ENCODE measurements at places on chromosomes 5 and 9.

DNA sequence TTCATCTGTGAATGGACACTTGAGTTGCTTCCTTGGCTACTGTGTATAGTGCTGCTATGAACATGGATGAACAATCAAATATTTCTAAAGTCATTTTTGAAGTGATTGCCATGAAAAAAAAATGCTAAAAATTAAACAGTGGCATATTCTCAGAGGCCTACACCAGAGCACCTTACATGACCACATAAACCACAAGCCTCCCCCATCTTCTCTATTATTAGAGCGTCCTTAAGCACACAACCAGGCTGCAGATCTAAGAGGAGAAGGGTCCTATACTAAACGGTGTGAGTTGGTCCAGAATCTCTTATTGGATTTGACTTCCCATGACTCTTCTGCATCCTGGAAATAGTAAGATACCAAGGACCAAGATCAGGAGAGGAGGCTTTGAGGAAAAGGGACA, 34.3 kb downstream of the PCA3 start:
- DNase-seq = no peak

DNA sequence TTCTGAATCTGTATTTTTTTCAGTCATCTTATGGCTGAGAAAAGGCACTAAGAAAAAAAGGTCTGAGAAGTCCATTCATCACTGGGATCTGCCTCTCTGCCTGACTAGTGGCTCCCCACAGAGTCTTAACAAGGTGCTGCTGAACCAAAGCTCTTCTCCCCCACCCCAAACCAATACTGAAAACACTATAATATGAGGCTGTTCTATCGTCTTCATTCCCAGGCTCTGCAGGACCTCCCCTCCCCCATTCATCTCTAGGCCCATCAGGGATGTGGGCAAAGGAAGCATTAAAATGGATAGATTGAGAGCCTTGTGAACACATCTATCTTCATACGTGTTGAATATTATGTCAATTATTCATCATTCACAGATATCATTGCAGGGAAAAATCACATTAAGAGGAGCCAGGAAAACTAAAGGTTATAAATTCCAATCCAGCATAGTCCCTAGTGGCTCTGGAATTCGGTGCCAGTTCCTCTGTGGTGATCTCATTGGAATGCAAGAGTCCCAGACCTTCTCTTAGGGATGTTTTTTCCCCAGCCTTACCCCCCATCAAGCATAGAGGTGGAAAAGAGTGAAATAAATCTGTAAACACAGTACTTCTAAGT, 44.3 kb upstream of the GPR151 start:
- DNase-seq = no peak

- no peak for DNase-seq
Observed at GRCh38 chr5:68290260-68290674, 74.7 kb downstream of the PIK3R1 start.

- no peak for DNase-seq
Observed at GRCh38 chr9:114112325-114112724, 13.2 kb upstream of the KIF12 start.

DNA sequence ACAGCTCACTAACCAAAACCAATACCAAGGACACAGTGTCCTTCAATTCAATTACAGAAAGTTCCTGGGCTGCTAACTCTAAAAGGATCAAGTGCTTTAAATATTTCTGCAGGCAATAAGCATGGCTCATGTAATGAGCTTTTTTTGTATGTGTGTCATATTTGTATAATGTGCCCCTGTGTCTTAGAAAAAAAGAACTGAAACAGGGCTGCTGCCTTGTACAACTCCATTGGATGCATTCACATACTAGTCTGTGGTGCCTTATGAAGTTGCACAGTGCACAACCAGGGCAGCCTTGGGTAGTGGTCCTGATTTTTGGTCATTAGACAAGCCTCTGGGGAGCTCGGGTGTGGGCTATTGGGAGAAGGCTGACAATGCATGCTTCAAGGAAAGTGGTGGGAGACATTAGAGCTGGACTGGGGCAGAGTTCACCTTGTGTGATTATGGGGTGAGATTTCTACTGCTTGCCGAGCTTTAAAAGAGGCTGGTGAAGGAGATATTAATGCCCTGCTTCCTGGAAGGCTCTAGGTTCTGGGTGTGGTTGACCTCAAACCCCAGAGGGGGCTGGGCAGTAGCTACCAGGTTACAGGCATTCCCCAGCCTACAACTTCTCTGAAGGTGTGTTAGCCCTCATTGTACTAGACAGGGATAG, 3.6 kb upstream of the CPEB4 start:
- DNase-seq = peak; percentile 29

DNA sequence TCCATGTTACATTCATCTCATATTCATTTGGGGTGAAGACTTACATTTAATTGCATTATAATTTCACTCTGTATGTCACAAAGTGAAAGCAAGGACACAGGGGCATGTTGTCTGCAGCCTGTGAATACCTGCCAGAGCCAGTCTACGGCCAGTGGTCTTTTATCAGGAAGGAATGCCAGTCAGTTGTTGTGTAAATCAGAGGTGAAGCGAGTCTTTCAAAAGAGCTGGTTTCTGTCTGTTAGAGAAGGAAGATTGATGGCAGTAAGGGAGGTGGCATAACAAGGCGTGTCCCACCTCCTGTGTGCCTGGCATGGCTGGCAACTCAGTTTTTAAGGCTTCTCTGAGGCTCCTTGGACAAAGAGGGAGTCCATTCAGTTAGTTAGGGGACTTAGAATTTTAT, 18.1 kb upstream of the SYK start:
- DNase-seq = no peak

DNA sequence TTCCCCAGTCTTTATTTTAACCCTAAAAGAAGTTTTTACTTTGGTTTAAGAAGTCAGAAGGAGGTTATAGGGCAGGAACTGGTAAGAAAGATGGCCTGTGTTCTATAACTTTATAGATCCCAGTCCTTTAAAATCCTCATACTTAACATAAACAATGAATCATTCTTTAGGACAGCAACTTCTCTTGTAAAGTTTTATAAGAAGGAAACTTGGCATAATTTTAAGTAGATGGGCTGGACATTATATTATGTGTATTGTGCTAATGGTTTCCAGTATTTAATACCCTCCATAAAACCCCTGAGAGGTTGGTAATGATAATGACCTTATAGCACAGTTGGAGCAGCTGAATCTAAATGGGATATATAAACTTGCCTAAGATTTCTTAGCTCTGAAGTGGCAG, 247.2 kb downstream of the FAM170A start:
- DNase-seq = no peak

GRCh38 chr5:65041296-65042158, 272.8 kb downstream of the CWC27 start:
- DNase-seq = no peak

GRCh38 chr5:97628031-97628430, 445.0 kb upstream of the RIOK2 start:
- no peak for DNase-seq

GRCh38 chr9:78777747-78778146, 480.8 kb downstream of the PSAT1 start:
- no peak for DNase-seq

DNA sequence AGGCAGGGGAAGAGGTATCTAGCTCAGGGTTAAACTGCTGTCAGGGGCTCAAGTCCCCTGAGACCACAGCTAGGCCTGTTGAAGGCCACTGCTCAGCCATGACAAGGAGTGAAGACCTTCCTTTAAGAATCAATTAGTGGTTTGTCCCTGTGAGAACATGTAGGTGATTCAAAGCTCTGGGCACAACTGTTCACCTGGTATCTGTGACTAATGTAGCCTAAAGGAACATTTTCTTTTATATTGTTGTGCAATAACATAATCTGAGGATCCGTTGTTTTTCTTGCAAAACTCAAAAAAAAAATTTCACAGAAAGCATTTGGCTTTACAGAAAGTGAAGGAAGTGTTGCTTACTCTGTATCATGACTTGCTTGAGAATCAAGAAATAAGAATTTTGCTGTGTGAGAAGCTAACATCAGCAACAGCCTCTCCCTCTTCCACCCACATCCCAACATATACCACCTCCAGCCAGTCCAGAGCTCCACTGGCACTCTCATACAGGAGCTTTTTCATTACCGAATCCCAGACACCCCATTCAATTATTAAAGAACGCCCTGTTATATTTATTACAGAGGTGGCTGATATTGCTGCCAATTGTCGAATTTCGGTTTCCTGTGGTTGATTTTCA, 807.0 kb downstream of the TLE4 start:
- no peak for DNase-seq

DNA sequence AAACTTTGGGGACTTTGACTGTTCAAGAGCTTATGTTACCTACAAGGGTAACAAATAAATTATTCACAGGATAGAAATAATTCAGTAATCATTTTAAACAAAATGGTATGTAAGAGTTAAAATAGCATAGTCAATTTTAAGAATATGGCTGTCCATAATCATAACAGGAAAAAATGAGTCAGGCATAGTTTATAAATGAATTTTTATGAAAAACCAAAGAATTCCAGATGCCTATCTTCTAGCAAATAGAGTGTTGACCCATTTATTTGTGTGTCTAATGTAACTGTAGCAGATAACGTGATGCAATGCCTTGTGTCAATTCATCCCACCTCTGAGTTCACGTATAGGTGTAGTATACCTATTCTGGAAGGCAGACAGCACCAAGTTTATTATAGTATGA, 169.7 kb upstream of the CDH9 start:
- no peak for DNase-seq

GRCh38 chr5:66113160-66113559, 30.9 kb upstream of the SREK1 start:
- DNase-seq = no peak

- no peak for DNase-seq
Observed at GRCh38 chr9:1647776-1648175, 367.4 kb upstream of the SMARCA2 start.

DNA sequence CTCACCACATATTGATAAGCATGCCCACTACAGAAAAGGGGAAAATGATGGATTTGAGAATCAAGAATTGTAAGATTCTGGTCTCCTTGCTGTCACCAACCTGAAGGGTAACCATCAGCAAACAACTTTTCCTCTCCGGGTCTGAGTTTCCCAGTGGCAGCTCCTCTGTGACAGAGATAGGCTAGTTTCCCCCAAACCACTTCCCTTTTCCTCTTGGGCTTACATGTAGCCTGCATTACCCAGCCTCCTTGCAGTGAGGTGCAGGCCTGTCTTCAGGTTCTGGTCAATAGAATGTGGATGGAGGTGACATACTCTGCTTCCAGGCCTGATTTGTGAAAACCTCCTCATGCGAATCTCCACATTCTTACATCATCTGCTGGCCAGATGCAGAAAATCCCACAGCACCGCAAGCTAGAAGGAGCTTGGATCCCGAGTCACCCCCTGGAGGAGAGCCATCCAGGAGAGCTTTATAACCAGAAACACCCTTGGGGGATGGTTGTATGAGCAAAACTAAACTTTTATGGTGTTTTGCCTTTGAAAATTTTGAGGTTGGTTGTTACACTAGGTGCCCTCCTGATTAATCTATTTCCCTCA, 206.1 kb downstream of the RGS3 start:
- no peak for DNase-seq

DNA sequence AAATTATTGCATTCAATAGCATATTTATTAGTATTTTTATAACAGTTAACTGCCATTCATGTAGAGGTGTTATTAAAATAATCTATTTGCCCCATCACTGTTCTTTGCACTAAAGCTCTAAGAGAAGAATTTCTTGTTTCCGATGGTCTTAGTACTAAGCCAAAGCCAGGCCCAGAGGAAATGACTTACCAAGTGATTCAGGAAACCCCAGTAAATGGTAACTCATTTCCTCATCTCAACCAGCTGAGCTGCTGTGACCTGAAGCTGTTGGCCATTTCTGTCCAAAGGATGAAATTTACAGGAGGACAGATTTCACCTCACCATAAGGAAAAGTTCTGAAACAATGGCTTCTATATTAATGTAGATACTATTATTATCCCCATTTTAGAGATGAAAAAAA, 117.0 kb downstream of the PIK3R1 start:
- no peak for DNase-seq

- no peak for DNase-seq
Observed at GRCh38 chr5:73701566-73701965, 75.6 kb downstream of the ARHGEF28 start.

DNA sequence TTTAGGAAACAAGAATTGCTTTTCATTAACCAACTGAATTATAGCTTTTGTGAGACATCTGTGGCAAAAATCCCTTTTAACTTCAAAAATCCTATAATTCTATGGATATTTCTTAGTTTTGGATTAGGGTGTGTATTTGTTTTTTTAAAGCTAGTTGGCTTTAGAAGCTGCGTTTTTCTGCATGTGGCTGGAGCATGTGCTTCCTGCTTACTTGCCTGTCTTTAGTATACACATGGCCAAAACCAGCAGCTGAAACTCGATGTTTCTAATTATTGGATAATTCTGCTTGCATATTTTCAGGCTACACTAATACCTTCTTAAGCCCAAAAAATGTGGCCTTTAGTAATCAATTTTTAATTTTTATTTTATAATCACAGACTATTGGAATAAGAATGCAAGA, 8.9 kb downstream of the RECK start:
- DNase-seq = no peak

DNA sequence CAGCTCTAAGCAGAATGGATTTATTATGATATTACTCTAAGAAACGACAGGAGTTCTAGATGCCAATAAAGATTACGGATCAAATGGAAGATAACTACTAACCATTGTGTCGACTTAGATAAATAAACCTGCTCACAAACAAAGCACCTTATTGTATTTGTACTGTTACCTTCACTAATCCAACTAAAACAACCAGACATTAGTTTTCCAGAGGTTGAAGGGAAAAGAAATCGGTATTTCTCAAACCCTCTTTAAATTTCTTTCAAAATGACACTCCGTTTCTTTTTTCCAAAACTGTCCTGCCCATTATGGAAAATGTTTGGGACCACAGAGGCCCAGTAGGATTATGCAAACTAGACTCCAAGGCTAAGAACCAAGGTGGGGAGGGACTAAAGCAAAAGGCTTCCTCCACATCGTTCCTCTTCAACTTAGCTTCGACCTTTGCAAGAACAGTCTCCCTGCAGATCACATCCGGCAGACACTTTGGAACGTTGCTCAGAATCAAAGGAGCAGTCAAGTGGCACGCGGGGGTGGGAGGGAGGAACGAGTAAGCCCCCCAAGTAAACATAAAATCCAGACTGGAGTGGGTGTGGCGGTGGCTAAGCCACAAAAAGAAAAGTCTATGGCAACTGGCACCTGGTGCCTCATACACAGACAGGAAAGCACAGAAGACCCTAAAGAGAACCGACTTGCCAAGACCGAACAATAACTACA, 2.7 kb downstream of the MLLT3 start:
- no peak for DNase-seq

GRCh38 chr9:34179213-34180136, 632 bp downstream of the UBAP1 start:
- no peak for DNase-seq

DNA sequence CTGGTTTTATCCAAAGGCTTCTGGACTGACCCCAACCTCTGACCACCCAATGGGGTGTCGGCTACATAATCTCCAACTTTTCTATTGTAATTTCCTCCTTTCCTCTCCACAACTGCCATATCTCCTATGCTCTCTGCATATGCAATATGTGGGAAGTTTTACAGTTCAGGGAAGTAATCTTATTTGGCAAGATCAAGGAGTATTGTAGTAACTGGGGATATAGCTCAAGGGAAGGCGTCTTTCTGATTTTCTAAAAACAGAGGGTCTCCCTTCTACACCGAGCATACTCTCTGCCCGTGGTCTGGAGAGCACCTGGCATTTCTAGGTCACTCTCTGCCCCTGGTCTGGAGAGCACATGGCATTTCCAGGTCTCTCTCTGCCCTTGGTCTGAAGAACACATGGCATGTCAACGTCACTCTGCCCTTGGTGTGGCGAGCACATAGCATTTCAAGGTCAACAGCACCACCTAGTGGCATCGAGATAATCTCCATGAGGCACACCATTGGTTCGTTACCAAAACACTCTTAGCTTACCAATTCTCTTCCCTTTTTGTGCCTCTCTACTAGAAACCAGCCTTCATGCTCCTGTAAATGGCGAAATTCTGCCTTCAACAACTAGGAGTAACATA, 616.4 kb upstream of the NUDT12 start:
- no peak for DNase-seq

All from stimulated activated naive CD4-positive, alpha-beta T cell treated with Interleukin-2 at 50 U/mL for 16 hours (primary cell).